ENCODE measurements at places on chromosomes 11 and 22. TPM values are rescaled to one million over a fixed set of nuclear protein-coding genes. Genes with fewer than 3 reads are reported as not detected.

The CLDN5 gene
- total RNA-seq, result 42.0 TPM

The OR5P2 gene
- total RNA-seq, result not detected

The CCDC87 gene
- 26.3 TPM for total RNA-seq

The FANCF gene
- total RNA-seq, result 14.8 TPM

The CCDC89 gene
- 43.1 TPM for total RNA-seq

The PANX1 gene
- total RNA-seq, result 42.0 TPM

The B3GAT1 gene
- 4.3 TPM for total RNA-seq

The MUC6 gene
- total RNA-seq, result 0.19 TPM

The NOX4 gene
- total RNA-seq, result 1.3 TPM

The C1QTNF4 gene
- 25.1 TPM for total RNA-seq

The MIAT gene
- 2.4 TPM for total RNA-seq

GRCh38 chr22:37705205-37705604 is 8.4 kb downstream of the TRIOBP start:
- no peak overlapping the region for H3K27ac ChIP-seq
- no peaks in the 10 kb centered on the region for H3K36me3 ChIP-seq
- H3K4me3 ChIP-seq, result no peak overlapping the region
- H3K4me1 ChIP-seq, result no peaks in the 10 kb centered on the region
- no peak for DNase-seq

GRCh38 chr11:61125310-61125684 is 23.0 kb downstream of the CD5 start:
- H3K27me3 ChIP-seq, result no peaks in the 10 kb centered on the region
- no peak overlapping the region for H3K4me3 ChIP-seq
- DNase-seq, result no peak
- H3K36me3 ChIP-seq, result no peaks in the 10 kb centered on the region

- no peaks in the 10 kb centered on the region for H3K27me3 ChIP-seq
- no peak overlapping the region for H3K4me3 ChIP-seq
- H3K27ac ChIP-seq, result no peak overlapping the region
- no peak for DNase-seq
These were observed 127.4 kb downstream of the WT1 start for GRCh38 chr11:32307913-32308312.

- no peak overlapping the region for H3K27ac ChIP-seq
- H3K27me3 ChIP-seq, result no peaks in the 10 kb centered on the region
- H3K4me1 ChIP-seq, result no peaks in the 10 kb centered on the region
- no peaks in the 10 kb centered on the region for H3K36me3 ChIP-seq
- H3K4me3 ChIP-seq, result no peak overlapping the region
These were observed 310.2 kb downstream of the DLG2 start for GRCh38 chr11:85316967-85317366.

- H3K4me3 ChIP-seq, result no peak overlapping the region
- H3K27me3 ChIP-seq, result no peaks in the 10 kb centered on the region
- no peak overlapping the region for H3K27ac ChIP-seq
These were observed 41.6 kb upstream of the CCDC188 start for GRCh38 chr22:20192293-20192971.

- DNase-seq, result no peak
- no peak overlapping the region for H3K4me3 ChIP-seq
- H3K27me3 ChIP-seq, result no peaks in the 10 kb centered on the region
- no peaks in the 10 kb centered on the region for H3K4me1 ChIP-seq
- no peak overlapping the region for H3K27ac ChIP-seq
These were observed 117.2 kb upstream of the TIMP3 start for GRCh38 chr22:32684148-32684821.

GRCh38 chr11:45684440-45684839 is 19.0 kb upstream of the CHST1 start:
- no peaks in the 10 kb centered on the region for H3K36me3 ChIP-seq
- no peak overlapping the region for H3K27ac ChIP-seq
- DNase-seq, result no peak
- H3K4me3 ChIP-seq, result no peak overlapping the region
- no peaks in the 10 kb centered on the region for H3K27me3 ChIP-seq

DNA sequence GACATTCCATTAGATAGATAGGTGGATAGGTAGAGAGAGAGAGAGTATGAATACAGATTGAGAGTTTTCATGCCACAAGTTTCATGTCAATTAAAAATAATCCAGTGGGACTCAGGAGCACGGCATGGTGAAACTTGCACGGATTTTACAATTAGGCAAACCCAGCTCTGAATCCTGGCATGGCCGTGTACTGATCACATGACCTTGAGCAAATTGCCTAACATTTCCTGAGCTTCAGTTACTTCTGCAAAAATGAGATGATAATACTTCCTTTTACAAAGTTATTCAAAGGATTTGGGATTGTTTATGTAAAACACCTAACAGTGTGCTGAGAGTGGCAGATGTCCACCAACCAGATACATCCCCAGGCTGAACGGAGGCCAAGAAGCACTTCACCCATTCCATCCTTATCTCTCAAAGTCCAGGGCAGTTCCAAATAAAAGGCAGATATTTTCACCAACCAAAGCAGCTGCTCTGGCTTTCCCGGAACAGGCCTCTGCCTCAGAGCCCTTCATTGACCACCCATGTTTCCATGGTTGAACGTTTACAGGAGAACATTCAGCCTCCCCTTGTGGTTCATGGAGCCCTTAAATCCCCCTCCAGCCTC is 17.9 kb downstream of the APLNR start:
- H3K4me3 ChIP-seq, result no peak overlapping the region
- no peaks in the 10 kb centered on the region for H3K36me3 ChIP-seq
- DNase-seq, result no peak

GRCh38 chr11:117489999-117490679 is 162.5 kb downstream of the CEP164 start:
- no peaks in the 10 kb centered on the region for H3K36me3 ChIP-seq
- H3K4me1 ChIP-seq, result no peaks in the 10 kb centered on the region

DNA sequence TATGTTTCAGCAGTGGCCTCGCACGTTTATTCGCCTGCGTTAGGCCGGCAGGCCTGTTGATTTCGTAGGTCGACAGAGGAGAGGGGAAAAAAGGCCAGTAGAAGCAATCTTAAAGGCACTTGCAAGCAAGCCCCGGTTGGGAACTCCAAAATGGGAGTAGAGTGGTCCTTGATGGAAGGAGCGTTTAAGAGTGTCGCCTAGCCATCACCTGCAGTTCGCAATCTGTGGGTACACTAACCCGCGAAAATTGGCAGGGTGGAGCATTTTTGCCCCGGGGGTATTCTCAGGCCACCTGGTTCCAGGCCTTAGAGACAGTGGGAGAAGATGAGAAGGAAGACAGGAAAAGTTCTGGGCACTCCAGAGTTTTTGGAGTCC is 1.1 kb downstream of the EWSR1 start:
- peaks cover 46% of the 10 kb centered on the region for H3K4me1 ChIP-seq
- H3K36me3 ChIP-seq, result no peaks in the 10 kb centered on the region
- no peaks in the 10 kb centered on the region for H3K27me3 ChIP-seq
- H3K4me3 ChIP-seq, result peak overlapping the region; percentile 98

DNA sequence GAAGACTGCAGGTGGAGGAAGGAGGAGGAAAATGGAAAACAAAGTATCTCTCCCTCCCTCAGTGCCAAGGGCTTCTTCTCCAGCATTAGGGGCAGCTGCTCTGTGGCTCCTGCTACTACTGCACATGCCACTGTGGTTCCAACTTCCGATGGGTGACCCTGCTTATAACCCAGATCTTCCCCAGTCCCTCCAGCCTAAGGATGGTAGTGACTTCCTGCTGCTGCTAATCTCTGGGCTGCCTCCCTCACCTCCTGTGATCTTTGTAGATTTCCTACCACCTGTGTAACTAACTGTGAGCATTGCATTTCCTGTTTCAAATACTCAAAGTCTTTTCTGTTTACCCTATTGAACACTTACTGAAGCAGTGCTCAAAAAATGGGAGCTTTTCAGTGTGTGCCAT is 28.7 kb upstream of the TRPC6 start:
- H3K27me3 ChIP-seq, result no peaks in the 10 kb centered on the region
- H3K4me1 ChIP-seq, result no peaks in the 10 kb centered on the region
- no peak overlapping the region for H3K4me3 ChIP-seq
- H3K36me3 ChIP-seq, result no peaks in the 10 kb centered on the region
- H3K27ac ChIP-seq, result no peak overlapping the region

DNA sequence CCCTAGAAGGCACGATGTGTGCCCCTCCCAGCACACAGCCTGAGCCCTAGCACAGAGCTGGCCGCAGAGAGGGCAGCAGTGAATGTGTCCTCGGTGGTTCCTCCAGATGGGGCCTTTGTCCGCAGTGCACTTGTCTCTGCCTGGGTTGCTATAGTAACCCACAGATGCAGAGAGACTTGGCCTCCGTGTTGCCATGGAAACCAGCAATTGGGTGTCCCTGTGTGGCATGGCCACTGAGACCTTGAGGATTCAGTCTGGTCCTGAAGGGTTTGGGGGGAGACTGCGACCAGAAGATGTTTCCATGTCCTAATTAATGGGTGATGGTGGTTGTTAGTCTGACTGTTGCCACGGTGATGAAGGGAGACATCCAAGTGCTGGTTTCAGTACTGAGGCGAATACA is 42.6 kb upstream of the TUB start:
- no peak overlapping the region for H3K27ac ChIP-seq
- H3K4me3 ChIP-seq, result no peak overlapping the region
- no peak for DNase-seq

DNA sequence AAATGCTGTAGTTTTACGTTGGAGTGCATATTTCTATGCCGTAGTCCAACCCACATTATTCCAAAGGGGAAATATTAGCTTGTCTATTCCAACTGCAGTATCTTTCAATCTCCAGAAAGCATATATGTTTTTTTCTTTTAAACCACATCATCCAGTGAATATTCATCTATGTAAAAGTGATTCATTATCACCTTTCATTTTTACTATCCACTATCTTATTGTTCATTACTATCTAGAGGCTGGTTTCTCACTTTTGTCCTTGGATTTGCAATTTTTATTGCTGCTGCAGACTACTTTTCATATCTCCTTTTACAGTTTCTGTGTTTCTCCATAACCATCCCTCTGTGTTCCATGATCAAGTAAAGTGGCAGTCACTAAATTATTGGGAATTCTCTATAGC is 1097.2 kb upstream of the TENM4 start:
- DNase-seq, result no peak
- no peaks in the 10 kb centered on the region for H3K4me1 ChIP-seq
- H3K27me3 ChIP-seq, result no peaks in the 10 kb centered on the region

- no peaks in the 10 kb centered on the region for H3K27me3 ChIP-seq
- DNase-seq, result no peak
- H3K4me3 ChIP-seq, result no peak overlapping the region
- H3K27ac ChIP-seq, result no peak overlapping the region
- H3K4me1 ChIP-seq, result peaks cover 15% of the 10 kb centered on the region
These were observed 1.9 kb upstream of the NDUFC2 start for GRCh38 chr11:78081583-78081982.

- no peak overlapping the region for H3K27ac ChIP-seq
- no peaks in the 10 kb centered on the region for H3K36me3 ChIP-seq
- DNase-seq, result no peak
- no peak overlapping the region for H3K4me3 ChIP-seq
These were observed 259.5 kb upstream of the CCDC90B start for GRCh38 chr11:83545494-83546260.

GRCh38 chr11:26194881-26195280 is 137.0 kb upstream of the ANO3 start:
- DNase-seq, result no peak
- H3K36me3 ChIP-seq, result no peaks in the 10 kb centered on the region
- H3K4me1 ChIP-seq, result no peaks in the 10 kb centered on the region

- no peaks in the 10 kb centered on the region for H3K27me3 ChIP-seq
- no peaks in the 10 kb centered on the region for H3K4me1 ChIP-seq
- no peaks in the 10 kb centered on the region for H3K36me3 ChIP-seq
These were observed 7.9 kb upstream of the TRIM68 start for GRCh38 chr11:4615856-4616444.

Measured in testis (tissue), 5 donors.